ENCODE measurements at places on chromosomes 6 and 20.

- DNase-seq, result no peak
Measured at GRCh38 chr6:6661684-6662083, 73.2 kb downstream of the LY86 start.

DNA sequence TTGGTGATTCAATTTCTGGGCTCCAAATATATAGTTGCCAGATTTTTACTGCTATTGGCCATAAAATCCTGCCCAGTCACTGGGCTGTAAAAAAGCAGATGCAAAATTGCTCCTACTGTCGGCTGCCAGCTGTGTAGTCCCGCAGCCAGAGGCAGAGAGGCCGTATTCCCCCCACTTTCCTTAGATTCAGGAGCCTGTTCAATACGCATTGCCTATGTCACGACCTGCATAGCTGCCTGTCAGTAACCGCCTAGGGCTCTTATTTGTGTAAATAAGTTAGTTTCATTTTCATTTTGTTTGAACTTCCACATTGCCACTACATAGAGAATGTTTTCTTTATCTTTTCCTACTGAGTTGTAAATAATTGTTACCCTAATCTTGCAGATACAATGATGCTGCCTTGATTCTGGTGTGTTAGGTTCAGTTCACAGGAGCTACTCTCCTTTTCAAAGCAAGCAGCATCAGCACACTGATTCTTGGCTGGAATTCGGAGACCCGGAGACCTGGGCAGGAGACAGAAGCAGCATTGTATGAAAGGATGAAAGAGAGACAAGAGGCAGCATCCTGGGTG is 46.0 kb upstream of the UST start:
- DNase-seq, result no peak

- no peak for DNase-seq
Measured at GRCh38 chr6:165321555-165322145, 12.2 kb upstream of the C6orf118 start.

GRCh38 chr6:76861403-76861802 is 601.9 kb downstream of the HTR1B start:
- DNase-seq, result no peak

- no peak for DNase-seq
Measured at GRCh38 chr6:170296746-170297575, 6.1 kb upstream of the DLL1 start.

- DNase-seq, result no peak
Measured at GRCh38 chr6:83294676-83295075, 101.5 kb downstream of the RWDD2A start.

GRCh38 chr20:12638633-12639312 is 370.0 kb upstream of the SPTLC3 start:
- no peak for DNase-seq

DNA sequence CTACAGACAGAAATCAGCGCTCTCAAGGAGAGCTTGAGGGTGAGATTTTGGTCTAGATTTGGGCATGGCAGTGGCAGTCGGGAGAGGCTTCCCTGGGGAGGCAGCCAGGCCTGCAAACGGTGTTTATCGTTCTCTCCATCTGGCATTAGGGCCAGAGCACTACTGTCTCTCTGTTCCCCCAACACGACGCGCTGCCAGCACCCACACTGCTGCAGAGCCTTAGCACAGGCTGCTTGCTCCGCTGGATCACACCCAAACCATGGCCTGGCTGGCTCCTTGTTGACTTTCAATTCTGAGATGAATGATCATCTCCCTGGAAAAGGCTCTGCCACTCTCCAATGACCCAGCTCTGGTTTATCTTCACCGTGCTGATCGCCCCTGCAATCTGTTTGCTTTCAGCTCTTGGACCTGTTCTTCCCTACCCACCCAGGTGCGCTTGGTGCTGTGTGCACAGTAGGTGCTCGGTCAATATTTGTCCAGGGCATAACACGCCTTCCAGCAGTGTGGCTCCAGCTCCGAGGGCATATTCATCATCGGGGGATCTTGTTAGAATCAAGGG is 106.1 kb downstream of the TFAP2C start:
- no peak for DNase-seq

DNA sequence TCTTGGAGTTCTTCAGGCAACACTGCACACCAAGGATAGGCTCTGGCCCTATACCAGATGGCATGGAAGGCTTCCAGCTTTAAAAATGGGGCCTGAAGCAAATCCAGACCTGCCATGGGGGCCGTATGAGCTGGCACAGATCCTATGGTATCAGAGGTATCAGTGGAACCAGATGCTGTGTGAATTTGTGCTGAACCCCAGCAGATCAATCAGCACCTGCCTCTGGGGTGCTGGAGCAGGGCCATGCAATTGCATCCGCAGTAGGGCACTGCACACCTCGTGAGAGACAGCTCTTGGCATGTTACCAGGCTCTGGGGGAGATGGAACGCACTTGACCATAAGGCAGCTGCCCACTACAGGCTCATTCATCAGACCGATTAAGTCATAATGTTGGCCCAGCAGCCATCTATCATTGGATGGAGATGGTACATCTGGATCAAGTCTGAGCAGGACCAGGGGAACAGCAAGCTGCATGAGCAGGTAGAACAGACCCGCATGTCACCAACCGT is 221.5 kb downstream of the MYLK4 start:
- DNase-seq, result no peak

- no peak for DNase-seq
Measured at GRCh38 chr20:63279931-63280330, 7.3 kb downstream of the ARFGAP1 start.

- DNase-seq, result no peak
Measured at GRCh38 chr20:17893445-17893844, 75.1 kb downstream of the SNX5 start.

DNA sequence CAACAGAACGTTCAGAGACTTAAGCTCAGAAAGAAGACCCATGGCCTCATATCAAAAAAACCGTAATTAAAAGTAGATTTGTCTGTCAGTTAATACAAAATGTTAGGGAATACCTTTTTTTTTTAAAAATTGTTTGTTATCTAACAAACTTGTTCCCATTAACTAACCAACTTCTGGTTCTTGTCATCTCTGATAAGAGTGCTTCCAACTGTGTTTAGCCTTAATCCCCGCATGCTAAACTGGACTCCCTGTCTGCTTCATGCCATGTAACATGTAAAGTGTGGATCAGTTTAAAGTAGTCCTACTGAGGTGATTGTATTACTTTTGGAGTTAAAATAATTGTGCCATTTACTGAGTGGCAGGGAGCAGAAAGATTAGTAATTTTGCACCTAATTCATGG is 6.3 kb downstream of the JARID2 start:
- DNase-seq, result no peak

DNA sequence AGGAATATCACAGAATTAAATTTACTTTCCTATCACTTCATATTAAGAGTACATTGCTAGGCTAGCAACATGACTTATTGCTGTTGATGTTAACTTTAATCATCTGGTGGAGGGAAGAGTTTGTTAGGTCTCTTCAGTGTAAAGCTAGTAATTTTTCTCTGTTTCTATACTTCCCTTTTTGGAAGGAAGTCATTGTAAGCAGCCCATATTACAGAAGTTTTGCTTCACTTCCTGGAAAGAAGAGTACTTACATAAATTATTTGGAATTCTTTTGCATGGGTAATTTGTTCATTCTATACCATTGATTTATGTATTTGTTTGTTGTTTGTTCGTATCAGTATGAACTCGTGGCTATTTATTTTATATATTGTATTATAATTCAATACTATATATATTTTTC is 405.2 kb downstream of the RFPL4B start:
- no peak for DNase-seq

GRCh38 chr20:23587631-23588030 is 18.1 kb downstream of the CST9 start:
- no peak for DNase-seq

GRCh38 chr20:25299806-25300205 is 51.9 kb downstream of the PYGB start:
- no peak for DNase-seq

DNA sequence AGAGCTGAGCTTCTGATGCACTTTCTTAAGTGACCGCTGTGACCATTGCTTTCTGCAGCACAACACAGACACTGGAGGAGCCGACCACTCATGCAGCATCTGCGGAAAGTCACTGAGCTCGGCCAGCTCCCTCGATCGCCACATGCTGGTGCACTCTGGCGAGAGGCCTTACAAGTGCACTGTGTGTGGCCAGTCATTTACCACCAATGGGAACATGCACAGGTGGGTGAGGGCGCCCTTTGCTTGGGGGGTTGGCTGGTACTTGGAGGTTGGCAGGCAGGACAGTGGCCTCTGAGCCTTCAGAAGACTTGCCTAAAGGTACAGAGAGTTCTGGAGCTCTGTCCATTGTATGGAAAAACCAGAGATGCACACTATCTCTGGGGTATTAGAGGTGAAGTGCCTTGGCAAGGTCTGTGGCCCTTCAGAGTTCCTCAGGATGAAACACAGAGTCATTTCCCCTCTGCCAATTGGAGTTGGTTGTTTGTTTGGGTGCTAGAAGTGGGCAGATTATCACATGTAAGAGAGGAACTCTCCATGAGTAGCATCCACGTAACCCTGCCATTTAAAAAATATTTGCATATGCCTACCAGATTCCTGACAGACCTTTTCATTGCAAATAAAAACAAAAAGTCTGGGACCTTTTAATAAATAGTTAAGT is 81.5 kb downstream of the RREB1 start:
- DNase-seq, result no peak

DNA sequence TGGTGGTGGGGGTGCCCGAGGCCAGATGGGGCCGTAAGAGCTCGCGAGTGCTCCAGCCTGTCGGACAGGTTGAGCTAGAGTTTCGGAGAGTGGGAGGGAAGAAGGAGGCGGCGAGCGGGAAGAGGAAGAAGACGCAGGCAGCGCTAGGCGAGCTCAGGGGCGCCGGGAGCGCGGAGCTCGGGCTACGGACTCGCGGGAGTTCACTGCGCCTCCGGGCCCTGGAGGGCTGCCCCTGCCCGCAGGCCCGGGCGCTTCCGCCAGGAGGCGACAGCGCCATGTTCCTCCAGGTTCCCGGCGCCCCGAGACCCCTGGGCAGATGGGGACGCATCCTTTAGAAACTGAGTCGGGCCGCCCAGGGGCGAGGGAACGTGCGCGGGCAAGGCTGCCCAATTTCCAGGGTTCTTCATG is 984 bp downstream of the TFAP2C start:
- no peak for DNase-seq

GRCh38 chr20:22814471-22815205 is 220.5 kb upstream of the SSTR4 start:
- DNase-seq, result no peak

DNA sequence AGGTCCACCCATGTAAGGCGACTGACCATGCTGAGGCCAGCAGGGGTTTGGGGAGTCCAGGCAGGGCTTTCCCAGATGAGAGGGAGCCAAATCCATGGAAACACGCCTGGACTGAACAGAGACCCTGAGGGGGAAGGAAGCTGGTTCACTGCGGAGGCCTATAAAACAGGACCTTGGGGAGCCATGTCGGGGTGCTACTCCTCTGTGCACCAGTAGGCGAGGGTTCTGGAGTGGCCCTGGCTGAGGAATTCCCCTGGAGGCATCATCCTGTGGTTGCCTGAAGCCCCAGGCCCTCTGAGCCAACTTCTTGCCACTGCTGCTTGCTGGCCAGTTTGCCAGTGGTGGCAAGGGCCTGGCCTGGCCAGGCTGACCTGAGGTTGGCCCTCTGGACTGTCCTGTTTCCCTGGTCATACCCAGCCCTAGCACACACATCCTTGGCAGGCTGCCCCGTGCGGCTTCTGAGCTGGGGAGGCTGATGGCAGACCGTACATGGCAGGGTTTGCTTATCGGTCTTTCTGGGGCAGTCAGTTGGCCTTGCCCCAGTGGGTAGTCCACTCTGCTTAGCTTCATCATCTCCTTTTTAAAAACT is 2.2 kb upstream of the LRRN4 start:
- DNase-seq, result no peak

DNA sequence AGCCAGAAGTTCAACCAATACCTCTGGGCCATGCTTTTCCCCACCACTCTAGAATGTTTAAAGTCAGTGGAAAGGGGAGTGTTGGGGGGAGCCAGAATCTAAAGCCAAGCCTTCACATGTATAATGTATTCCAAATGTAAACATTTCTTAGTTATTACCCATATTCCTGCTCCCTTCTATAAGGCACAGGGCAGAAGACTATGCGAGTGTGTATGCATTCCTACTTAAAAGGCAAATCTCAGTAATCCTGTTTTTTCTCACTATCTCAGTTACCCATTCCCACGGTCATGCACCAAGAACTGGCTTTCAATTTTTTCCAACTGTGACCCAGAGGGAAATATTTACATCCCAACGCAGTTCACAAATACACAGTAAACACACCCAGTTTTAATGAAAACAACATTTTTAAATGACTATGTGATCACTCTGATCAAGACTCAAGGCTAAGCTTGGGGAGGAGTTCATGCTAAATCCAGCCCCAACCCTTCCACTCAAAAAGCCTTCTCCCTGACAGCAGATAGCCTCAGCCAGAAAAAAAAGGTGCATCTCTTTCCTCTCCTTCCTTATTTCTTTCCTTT is 57.5 kb downstream of the EPB41L2 start:
- no peak for DNase-seq

DNA sequence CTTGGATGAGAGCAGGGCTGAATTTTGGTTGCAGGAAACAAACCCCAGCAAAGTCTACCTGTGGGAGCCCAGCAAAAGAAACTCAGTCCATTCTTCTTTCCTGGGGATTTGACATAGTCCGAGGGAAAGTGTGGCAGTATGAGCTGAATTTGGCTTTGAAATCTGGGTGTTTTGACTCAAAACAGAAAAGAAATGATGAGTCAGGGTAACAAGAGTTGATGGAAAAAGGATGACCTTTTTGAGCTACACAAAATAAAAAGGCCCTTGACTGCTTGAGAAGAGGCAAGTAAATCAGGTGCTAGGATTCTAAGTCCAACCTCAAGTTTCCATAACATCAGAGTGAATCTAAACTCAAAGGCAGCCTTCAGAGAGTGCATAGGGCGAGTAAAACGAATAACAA is 163.3 kb upstream of the BMP2 start:
- DNase-seq, result no peak

DNA sequence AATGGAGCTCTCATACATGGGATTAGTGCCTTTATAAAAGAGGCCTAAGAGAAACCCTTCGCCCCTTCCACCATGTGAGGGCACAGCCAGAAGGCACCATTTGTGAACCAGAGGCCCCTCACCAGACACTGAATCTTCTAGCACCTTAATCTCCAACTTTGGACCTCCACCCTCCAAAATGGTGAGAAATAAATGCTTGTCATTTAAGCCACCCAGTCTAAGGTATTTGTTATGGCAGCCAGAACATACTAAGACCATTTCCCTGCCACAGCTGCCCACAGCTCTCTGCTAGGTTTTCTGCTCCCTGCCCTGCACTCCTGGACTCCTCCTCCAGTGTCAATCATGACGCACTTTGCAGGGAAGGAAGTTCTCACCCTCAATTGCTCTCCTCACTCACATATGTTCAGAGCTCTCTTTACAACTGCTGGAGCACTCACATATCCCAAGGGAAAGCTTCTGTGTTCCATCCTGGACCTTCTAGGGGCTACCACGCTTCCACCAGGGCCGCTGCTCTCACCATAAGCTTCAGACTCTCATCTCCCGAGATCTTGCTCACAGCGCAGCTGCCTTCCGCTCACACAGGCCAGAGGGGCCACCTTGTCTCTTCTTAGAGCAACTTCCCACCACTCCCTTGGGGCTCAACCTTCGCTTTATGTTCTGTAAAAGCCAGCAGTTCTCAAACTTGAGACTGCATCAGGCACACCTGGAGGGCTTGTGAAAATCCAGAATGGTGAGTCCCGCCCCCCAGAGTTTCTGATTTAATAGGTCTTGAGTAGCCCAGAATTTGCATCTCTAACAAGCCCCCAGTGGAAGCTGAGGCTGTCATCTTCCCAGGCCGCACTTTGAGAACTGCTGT is 1.6 kb upstream of the LY86 start:
- no peak for DNase-seq
